ENCODE measurements at places on chromosomes 11 and 22. TPM values are rescaled to one million over a fixed set of nuclear protein-coding genes. Genes with fewer than 3 reads are reported as not detected.
A peak's percentile ranks its signal among the peaks of the same experiment; 100 is the strongest.

C11orf21 gene
- not detected for total RNA-seq

SCN3B gene
- not detected for total RNA-seq

WT1 gene
- not detected for total RNA-seq

RCOR2 gene
- not detected for total RNA-seq

CDKN1C gene
- 12.8 TPM for total RNA-seq

CLDN5 gene
- not detected for total RNA-seq

CHRDL2 gene
- total RNA-seq: not detected

POU2AF3 gene
- total RNA-seq: not detected

PRG3 gene
- not detected for total RNA-seq

PHLDA2 gene
- total RNA-seq: 27.2 TPM

KAT5 gene
- 71.0 TPM for total RNA-seq

DNAJB7 gene
- not detected for total RNA-seq

APOL4 gene
- not detected for total RNA-seq

FOLR3 gene
- not detected for total RNA-seq

DNA sequence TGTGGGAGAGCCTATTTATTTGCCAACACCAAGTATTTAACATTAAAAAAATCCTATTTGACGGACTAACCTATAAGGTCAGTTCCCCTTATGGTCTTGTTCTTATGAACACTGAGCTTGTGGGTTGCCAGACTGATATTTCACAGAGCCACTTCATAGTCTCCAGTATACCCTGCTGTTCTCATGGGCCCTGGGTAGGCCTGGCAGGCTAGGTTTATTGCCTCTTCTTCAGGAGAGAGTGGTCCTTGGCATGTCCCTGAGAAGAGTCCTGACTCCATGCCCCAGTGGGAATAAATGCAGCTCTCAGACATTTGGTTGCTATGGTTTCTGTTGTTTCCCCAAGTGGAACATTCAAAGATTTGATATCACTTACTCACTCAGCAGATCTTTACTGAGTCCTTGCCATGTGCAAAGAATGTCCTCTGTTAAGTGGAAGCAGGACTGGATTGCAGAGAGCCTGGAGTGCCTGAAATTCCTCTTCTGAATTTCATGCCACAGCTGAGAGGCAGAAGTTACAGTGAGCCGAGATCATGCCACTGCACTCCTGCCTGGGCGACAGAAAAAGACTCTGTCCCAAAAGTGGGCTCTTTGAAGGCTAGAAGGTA is 15.7 kb downstream of the SLC5A1 start:
- DNase-seq: no peak

GRCh38 chr11:133842053-133842452 is 3.3 kb downstream of the SPATA19 start:
- DNase-seq: no peak

DNA sequence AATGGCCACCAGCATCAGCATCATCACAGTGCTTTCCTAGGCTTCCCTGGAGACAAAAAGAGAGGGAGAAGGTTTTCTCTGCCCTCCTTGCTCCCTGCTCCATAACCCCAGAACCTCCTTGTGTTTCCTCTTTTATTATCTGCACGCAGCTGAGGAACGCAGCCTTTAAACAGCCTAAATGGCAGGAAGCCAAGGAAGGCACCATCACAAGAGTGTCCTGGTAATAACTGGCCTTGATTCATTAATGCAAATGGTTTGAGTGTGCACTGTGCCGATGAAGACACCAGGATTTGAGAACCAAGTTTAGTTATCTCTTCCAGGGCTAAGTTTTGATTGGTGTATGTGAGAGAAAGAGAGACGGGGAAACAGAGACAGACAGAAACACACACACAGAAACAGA is 29.4 kb upstream of the DRD2 start:
- no peak for DNase-seq

DNA sequence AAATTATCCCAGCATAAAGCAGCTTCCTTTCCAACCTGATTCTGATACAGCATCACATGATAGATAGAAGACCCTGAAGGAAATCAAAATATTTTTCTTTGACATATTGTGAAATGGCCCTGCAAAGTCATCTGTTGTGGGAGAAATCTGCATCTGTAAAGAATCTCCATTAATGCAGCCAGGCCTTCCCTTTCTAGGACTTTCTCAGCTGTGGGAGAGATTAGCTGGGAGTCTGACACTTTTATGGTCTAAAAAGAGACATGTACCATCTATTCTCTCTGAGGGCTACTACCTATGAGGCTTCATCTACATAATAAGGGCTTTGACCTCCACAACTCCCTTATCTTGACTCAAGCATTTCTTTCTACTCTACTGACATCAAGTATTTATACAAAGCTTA is 238.1 kb downstream of the SWAP70 start:
- DNase-seq: peak; percentile 9

DNA sequence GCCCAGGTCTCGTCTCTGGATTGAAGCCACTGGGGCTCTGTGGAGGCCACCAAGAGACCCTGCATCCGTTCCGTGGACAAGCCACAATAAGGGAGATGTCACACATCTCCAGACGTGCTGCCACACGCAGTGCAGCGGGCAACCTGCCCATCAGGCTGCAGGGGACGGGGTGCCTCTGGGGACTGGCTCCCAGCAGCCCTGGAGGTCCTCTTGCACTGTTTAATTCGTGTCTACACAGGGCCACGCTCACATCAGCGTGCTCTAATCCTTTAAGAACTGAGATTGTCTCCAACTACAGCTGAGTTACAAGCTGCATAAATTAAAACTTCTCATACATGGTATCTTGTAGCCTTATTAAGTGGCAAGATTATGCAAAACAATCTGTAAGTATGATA is 1232.2 kb downstream of the BRD1 start:
- no peak for DNase-seq

DNA sequence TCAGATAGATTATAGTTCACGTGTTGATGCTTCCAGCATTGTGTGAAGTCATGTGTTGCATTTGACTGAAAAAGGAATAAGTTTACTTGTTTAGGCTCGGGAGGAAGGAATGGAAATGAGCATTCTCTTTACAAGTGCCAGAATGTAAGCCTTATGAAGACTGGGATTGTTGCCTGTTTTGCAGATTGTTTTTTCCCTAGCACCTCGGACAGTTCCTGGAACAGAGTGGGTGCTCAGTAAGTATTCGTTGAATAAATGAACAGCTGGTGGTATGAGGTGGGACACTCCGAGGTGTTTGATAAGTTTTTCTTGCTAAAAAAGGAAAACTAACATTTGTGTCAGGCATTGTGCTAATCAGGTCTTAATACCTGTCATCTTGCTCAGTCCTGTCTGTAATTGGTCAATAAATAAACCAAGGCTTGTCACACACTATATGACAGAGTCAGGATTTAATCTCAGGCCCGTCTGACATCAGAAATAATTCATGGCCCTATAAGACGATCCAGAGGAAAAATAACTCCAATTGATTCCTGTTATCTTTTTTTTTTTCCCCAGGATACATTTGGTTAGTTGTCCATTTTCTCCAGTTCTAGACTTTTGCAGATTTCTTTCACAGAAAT is 304.7 kb downstream of the NELL1 start:
- DNase-seq: no peak

GRCh38 chr11:106925245-106925644 is 93.0 kb downstream of the GUCY1A2 start:
- no peak for DNase-seq

DNA sequence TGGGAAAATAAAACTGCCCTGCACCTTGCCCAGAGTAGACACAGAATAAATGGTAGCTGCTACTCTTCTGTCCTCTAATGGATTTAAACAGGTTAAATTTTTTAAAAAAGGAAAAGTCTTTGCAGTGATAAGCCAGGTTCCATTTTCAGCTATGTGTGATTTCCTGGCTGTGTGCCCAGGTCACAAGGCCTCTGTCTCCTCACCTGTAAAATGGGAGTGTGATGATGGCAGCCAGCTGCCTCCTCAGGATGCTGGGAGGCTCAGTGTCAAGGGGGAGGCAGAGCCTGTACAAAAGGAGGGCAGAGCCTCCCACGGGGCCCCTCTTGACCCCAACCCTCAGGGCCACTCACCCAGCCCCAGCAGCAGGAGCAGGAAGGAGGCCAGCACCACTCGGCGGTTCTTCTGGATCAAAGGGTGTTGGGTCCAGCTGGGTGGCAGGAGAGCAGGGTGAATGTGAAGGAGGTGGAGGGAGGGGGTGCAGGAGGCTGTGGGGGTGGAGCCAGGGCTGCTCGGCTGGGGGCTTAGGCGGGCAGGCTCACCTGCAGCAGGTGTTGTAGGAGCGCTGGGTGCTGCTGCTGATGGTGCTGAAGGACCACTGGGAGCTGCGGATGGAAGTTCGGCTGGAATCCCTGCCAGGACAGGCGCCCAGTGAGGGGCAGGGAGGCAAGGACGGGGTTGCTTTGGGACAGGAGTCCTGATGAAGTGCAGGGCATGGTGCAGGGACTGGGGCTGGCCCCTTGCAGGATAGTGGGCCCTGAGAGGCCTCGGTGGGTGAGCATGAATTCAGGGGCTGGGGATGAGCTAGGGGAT is 1.9 kb downstream of the TMEM134 start:
- no peak for DNase-seq

GRCh38 chr11:15107730-15108515 is 6.8 kb upstream of the INSC start:
- DNase-seq: no peak

- no peak for DNase-seq
These were observed 720 bp upstream of the MPZL2 start for GRCh38 chr11:118264569-118265465.

- DNase-seq: peak; percentile 81
These were observed 69.2 kb downstream of the CD82 start for GRCh38 chr11:44634401-44635281.

GRCh38 chr22:44620129-44620840 is 81.7 kb upstream of the PRR5 start:
- DNase-seq: no peak

DNA sequence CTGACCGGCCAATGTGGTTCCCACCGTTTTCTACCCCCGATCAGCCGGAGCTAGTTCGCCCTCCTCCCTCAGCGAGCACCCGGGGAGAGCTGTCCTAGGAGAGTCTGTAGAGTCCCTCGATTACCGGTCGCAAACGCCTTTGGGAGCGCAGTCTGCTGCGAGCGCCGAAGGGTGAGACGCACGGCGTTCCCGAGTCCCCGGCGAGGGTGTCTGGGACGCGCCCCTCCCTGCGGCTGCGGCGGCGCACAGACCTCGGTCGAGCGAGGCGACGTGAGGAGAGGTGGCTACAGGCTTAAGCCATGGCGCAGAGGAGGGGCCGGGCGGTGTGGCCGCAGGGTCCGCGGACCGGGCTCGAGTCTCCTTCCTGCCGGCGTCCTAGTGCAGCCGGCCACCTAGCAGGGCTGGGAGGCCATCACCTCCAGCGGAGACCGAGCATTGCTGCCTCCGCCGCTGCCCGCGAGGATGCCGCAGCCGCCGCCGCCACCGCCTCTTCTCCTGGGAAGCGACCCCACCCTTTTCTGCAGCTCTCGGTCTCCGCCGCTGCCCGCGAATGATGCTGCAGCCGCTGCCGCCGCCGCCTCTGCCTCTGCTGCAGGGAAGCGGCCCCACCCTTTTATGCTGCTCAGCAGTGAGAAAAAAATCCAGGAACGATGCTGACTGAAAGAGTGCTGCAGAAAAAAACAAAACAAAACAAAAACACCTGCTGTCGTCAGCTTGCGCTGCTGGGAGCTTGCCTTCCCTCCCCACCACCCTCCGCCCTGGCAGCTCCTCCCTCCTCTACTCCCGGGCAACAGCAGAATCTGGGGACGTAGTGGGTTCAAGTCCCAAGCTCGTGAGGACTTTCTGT is at the start of gene MAP6:
MAP6 (minus strand) TSS at position 588 of the 847 bp plus-strand sequence. CDS start 669 bp downstream, outside the sequence.
- no peak for DNase-seq

GRCh38 chr11:116232364-116232828 is 540.4 kb downstream of the BUD13 start:
- DNase-seq: no peak

DNA sequence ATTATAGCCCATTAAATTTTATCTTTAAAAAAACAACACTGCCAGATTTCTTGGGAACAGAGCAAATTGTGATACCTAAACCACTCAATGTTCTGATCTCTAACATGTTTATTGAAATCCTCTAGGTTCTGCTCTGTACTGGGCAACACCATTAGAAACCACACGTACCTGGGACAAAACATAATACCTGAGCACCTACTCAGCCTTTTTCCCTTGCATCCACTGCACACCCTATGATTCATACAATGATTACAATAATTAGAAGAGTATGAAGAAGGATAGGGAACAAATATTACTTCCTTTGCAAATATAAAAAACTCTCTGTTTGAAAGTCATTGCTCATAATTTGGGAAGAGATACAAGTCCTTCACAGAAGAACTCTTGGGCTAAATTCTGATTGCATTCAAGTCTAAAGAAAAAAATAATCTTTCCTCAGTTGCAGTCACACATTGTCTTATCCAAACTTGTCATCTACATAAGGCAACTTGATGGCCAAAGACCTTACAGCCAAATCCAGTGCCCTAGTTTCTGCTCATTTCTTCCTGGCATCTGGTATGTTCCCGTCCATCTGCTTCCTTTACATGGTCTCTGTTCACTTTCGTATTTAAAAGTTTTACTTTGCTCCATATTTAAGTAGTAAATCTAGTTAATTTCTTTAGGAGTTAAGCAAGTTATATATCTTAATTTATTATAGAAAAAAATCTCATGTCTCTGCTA is 407.4 kb downstream of the LRRC4C start:
- DNase-seq: no peak

DNA sequence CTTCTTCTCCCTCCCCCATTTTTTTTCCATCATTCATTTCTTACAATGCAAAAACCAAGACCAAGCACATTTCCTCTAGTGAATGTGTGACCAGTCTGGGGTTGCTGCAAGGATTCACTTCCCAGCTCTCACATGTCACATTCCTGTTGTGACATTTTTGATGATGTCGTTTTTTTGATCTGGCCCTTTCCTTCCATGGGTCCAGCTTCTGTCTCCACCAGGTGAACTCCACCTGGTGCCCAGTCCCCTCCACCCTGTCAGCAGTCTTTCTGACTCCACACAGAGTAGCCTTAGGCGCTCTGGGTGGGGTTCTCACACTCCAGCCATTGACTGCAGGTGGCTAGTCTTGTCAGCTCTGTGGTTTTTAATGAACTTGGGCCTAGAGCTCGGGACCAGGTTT is 15.6 kb downstream of the PANX1 start:
- peak; percentile 23 for DNase-seq

- no peak for DNase-seq
These were observed 106.2 kb downstream of the PKNOX2 start for GRCh38 chr11:125270711-125271110.

GRCh38 chr11:19370100-19370861 is 129.5 kb upstream of the E2F8 start:
- DNase-seq: no peak

- DNase-seq: no peak
These were observed 21.8 kb downstream of the MYO7A start for GRCh38 chr11:77149716-77150392.

All from Caki2 (cell line).